Progenitor cell of endocrine pancreas (in vitro differentiated cells): ENCODE measurements at places on chromosomes 1 and 21. TPM values are rescaled to one million over a fixed set of nuclear protein-coding genes. Genes with fewer than 3 reads are reported as not detected.

The TRPM2 gene
- total RNA-seq, result 0.16 and 0.17 TPM in 2 replicates

DNA sequence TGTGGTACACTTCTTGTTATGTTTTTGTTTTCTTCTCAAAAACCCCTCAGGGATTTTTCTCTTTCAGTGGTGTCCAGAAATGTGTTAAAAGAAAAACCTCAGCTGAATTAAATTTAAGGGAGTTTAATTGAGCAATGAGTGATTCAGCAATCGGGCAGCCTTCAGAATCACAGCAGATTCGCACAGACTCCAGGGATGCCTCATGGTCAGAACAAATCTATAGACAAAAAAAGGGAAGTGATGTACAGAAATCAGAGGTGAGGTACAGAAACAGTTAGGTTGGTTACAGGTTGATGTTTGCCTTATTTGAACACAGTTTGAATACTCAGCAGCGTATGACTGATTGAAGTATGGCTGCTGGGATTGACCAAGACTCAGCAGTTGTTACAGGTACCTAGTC, 86.2 kb downstream of the TLR5 start:
- H3K27me3 ChIP-seq, result peaks cover 8% of the 10 kb centered on the region
- no peaks in the 10 kb centered on the region for H3K4me1 ChIP-seq
- no peak overlapping the region for H3K27ac ChIP-seq
- H3K4me3 ChIP-seq, result no peak overlapping the region
- no peaks in the 10 kb centered on the region for H3K36me3 ChIP-seq
- no peak for DNase-seq

GRCh38 chr1:119159111-119159510, 18.7 kb upstream of the WARS2 start:
- no peaks in the 10 kb centered on the region for H3K4me1 ChIP-seq
- no peak overlapping the region for H3K4me3 ChIP-seq
- no peaks in the 10 kb centered on the region for H3K27me3 ChIP-seq
- peaks cover 33% of the 10 kb centered on the region for H3K36me3 ChIP-seq
- H3K27ac ChIP-seq, result no peak overlapping the region

- peaks cover 12% of the 10 kb centered on the region for H3K4me1 ChIP-seq
- DNase-seq, result no peak
- peaks cover 38% of the 10 kb centered on the region for H3K36me3 ChIP-seq
- no peaks in the 10 kb centered on the region for H3K27me3 ChIP-seq
These were observed 65.2 kb downstream of the CNST start for GRCh38 chr1:246631426-246631825.

DNA sequence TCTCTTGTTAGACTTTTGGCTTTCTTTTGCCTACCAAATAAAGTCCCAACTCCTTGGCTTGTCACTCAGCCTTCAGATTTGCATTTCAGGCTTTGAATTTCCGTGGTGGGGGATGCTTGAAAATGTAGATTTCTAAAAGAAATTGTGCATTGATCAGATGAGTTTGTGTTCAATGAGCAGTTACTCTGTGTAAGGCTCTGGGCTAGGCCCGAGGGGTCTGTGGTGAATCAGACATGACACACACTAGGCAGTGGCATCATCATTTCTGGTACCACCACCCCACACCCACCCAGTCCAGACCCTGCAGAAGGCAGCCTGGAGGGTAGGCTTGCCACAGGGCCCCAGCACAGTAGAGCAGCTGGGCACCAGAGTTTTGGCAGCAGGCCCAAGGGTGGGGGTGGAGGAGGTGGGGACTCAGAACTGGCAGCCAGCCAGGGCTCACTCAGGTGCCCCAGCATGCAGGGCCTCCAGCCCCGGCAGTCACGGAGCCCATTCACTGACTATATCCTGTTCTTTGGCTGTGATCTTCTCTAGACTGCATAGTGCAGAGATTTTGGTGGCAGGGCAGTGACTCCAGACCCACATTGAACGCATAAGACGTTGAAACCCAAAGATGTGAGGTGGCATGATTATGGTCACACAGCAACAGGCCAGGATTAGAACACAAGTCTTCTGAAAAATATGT, 97.2 kb upstream of the ARTN start:
- DNase-seq, result no peak
- peaks cover 2% of the 10 kb centered on the region for H3K27me3 ChIP-seq
- H3K27ac ChIP-seq, result no peak overlapping the region
- H3K36me3 ChIP-seq, result no peaks in the 10 kb centered on the region
- H3K4me3 ChIP-seq, result no peak overlapping the region
- H3K4me1 ChIP-seq, result peaks cover 12% of the 10 kb centered on the region

DNA sequence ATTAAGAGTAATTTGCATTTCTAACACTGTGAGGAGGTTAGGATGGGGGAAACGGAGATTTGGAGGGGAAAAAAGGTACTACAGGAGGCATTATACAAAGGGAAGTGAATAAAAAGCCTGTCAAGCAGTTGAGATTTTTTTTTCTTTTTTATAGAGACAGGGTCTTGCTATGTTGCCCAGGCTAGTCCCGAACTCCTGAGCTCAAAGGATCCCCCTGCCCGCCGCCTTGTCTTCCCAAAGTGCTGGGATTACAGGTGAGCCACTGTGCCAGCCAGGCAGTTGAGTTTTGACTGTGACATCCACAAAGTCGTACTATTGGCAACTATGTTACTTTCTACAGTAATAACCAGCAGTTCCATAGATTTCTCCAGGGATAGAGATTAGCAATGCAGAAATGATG, 2.6 kb downstream of the CLCC1 start:
- H3K4me1 ChIP-seq, result peaks cover 6% of the 10 kb centered on the region
- DNase-seq, result no peak
- peaks cover 6% of the 10 kb centered on the region for H3K36me3 ChIP-seq
- H3K27ac ChIP-seq, result no peak overlapping the region
- no peak overlapping the region for H3K4me3 ChIP-seq
- no peaks in the 10 kb centered on the region for H3K27me3 ChIP-seq
